NCI-H2171 treated with DMSO at 0.1 percent for 48 hours (cell line): ENCODE measurements at places on chromosomes 7 and 10.

- DNase-seq: no peak
Observed at GRCh38 chr10:32163071-32163761, 107.0 kb upstream of the KIF5B start.

DNA sequence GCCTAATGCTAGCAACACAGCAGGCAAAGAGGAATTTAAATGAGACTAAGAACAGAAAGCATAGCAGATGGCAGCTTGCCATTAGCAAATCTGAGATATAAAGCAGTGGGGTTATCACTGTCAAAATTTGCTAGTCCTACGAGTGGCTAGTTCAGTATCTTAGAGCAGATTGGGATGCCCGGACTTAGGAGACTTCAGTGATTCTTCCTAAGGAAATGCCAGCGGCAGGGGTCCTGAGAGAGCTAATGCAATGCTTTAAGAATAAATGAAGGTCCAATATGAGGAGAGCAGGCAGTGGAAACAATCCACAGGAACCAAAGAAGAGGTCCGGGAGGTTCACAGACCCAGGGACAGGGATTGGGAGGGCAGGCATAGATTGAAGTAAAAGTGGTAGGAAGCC lies 169.3 kb upstream of the NPSR1 start:
- no peak for DNase-seq

DNA sequence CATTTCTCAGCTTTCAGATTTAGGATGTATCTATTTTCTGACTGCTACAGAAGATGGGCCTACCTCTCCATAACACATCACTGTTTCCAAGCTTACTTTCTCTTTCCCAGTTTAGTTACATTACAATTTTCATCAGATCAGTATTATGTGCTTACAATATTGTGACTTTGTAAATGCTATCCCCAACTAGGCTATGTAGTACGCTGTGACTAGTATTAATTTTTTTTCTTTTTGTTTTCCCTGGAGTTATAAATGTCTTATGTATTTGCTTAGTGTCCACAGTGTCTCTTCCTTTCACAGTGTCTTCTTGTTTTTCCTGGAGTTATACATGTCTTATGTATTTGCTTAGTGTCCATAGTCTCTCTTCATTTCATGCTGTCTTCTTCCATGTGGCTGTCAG lies 188.9 kb downstream of the PTPRN2 start:
- DNase-seq: no peak

GRCh38 chr10:110851020-110851612 lies 20.6 kb upstream of the PDCD4 start:
- peak; percentile 25 for DNase-seq

DNA sequence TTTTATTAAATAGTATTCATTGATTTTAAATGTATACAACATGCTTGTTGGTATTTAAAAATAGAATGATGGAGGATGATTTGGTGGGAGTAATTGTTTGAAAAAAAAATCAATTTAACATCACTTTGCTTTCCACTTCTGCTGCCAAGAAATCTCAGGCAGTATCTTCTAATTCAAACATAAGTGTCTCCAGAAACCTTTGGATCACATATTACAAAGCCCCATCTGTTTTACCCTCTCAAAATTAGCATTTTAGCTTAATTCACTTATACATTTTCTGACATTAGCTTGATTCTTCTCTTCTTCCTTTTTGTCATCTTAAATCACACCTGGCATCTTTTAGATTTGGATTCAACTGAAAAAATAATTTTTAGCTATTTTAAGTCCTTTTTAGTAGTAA lies 72.9 kb upstream of the KMT2C start:
- DNase-seq: no peak

DNA sequence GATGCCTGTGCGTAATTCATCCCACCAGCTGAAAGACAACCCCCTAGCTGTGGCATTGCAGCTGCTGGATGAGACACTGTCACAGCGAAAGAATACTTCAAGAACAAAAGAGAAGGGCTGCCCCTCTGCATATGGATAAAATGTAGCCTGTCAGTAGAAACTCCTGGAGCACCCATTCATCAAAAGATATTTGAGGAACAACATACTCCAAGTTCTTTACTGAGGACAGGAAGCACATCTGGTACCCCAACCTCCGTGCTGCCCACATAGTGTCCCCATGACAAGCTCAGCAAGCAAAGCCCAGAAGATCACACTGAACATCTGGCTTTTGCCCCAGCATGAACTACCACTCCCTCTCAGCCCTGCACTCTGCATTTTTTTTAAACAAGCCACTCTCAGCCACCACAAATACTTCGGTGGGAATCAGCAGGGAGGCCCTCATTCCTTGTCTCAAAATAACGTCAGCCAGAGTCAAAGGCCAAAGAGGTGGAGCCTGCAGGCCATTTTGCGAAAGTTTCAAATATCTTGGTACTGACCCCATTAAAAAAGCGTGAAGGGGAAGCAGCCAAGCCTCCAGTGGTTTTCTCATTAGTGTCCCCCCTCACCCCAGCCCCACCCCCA lies 1.7 kb downstream of the CREB3L2 start:
- DNase-seq: peak; percentile 9

DNA sequence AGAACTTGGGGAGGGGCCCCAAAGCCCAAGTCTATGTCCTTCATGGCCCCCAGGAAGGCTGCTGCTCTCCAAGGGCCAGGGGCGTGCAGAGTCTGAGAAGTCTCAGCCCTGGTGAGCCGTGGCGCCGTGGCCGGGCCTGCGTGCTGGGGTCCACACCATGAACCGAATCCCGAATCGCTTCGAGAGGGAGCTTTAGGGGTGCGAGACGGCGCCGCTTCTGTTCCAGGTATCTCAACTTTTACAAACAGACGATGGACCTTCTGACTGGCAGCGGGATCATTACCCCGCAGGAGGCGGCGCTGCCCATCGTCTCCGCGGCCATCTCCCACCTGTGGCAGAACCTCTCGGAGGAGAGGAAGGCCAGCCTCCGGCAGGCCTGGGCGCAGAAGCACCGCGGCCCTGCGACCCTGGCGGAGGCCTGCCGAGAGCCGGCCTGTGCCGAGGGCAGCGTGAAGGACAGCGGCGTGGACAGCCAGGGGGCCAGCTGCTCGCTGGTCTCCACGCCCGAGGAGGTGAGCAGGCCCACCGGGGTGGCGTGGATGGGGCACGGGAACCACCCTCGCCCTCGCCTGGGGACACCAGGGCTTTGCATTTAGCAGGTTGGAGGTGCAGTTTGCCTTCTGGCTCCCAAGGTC lies 12.7 kb downstream of the STRA8 start:
- no peak for DNase-seq
